Activated naive CD8-positive, alpha-beta T cell treated with anti-CD3 and anti-CD28 coated beads, Interleukin-2, amount 10 ng/mL, durations not matched to agents 7 days and 5 days (primary cell): ENCODE measurements at places on chromosomes 11 and 22. TPM values are rescaled to one million over a fixed set of nuclear protein-coding genes. Genes with fewer than 3 reads are reported as not detected.

- DNase-seq, result no peak
- H3K36me3 ChIP-seq, result peaks cover 27% of the 10 kb centered on the region
- H3K4me3 ChIP-seq, result no peak overlapping the region
- H3K27ac ChIP-seq, result no peak overlapping the region
These were observed 48.7 kb downstream of the TBC1D22A start for GRCh38 chr22:46810856-46811786.

MAJIN gene
- not detected for total RNA-seq

GRCh38 chr11:15159085-15159484, 44.4 kb downstream of the INSC start:
- no peak for DNase-seq
- no peaks in the 10 kb centered on the region for H3K36me3 ChIP-seq
- H3K27me3 ChIP-seq, result peaks cover 18% of the 10 kb centered on the region
- H3K4me3 ChIP-seq, result no peak overlapping the region
- H3K4me1 ChIP-seq, result no peaks in the 10 kb centered on the region

GRCh38 chr11:7252683-7253213, 1.0 kb downstream of the SYT9 start:
- DNase-seq, result peak; percentile 24
- no peaks in the 10 kb centered on the region for H3K36me3 ChIP-seq
- H3K27me3 ChIP-seq, result peaks cover 49% of the 10 kb centered on the region

SAA4 gene
- total RNA-seq, result not detected

- H3K4me1 ChIP-seq, result no peaks in the 10 kb centered on the region
- no peaks in the 10 kb centered on the region for H3K27me3 ChIP-seq
- DNase-seq, result no peak
These were observed 9.1 kb upstream of the SESN3 start for GRCh38 chr11:95239871-95240649.

DNA sequence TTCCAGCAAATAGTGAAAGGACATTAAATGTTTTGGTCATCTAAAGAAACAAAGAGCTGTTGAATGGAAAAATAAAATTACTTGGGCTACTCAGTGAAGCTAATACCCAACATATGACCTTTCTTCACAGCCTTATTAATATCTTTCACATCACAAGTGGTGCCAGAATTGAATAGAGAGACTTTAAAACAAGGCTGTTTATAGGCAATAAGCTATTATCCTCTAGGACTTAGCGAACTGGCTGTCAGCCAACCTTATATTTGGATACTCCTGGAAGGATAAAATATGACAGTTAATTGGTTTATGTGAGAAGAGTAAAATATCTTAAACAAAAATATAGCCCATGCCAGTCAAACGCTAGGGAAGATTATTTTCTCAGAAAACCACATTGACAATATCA, 225.5 kb upstream of the BLID start:
- no peaks in the 10 kb centered on the region for H3K4me1 ChIP-seq
- no peak for DNase-seq
- no peak overlapping the region for H3K4me3 ChIP-seq
- H3K27ac ChIP-seq, result no peak overlapping the region
- peaks cover 3% of the 10 kb centered on the region for H3K27me3 ChIP-seq

BDNF gene
- total RNA-seq, result not detected

TRIM51 gene
- not detected for total RNA-seq

GRCh38 chr11:120563703-120564572, 52.4 kb downstream of the GRIK4 start:
- no peak overlapping the region for H3K27ac ChIP-seq
- no peaks in the 10 kb centered on the region for H3K36me3 ChIP-seq
- no peak for DNase-seq

- H3K4me1 ChIP-seq, result no peaks in the 10 kb centered on the region
- H3K4me3 ChIP-seq, result no peak overlapping the region
- DNase-seq, result no peak
- no peaks in the 10 kb centered on the region for H3K36me3 ChIP-seq
- no peak overlapping the region for H3K27ac ChIP-seq
- H3K27me3 ChIP-seq, result peaks cover 3% of the 10 kb centered on the region
These were observed 6.1 kb downstream of the RHOD start for GRCh38 chr11:67062526-67063373.

GRCh38 chr11:62182147-62182891, 7.7 kb upstream of the SCGB1D1 start:
- no peak for DNase-seq
- H3K4me1 ChIP-seq, result no peaks in the 10 kb centered on the region
- H3K36me3 ChIP-seq, result no peaks in the 10 kb centered on the region
- H3K27me3 ChIP-seq, result peaks cover 28% of the 10 kb centered on the region

DNAJB7 gene
- not detected for total RNA-seq

DNA sequence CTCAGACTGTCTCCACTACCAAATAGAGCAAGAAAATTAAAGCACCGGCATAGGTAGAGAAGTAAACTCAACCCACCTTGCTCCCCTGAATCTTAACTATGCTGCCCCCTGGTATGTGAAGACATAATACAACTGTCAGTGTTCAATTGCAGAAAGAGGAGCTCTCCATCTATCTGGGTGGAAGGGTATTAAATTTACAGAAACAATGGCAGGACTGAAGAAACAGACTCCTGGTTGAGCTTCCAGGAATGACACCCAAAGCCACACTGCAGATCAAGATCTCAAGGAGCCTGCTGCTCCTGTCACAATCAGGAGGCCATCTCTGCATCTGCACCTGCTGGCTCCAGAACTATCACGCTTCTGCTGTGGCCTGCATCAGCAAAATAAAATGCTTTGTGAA, 132.1 kb upstream of the BMAL1 start:
- H3K4me3 ChIP-seq, result no peak overlapping the region
- H3K27me3 ChIP-seq, result peaks cover 2% of the 10 kb centered on the region
- H3K27ac ChIP-seq, result no peak overlapping the region
- DNase-seq, result no peak
- no peaks in the 10 kb centered on the region for H3K4me1 ChIP-seq
- H3K36me3 ChIP-seq, result no peaks in the 10 kb centered on the region

GRCh38 chr11:1151366-1152315, 6.1 kb upstream of the MUC5AC start:
- peaks cover 6% of the 10 kb centered on the region for H3K27me3 ChIP-seq
- H3K4me1 ChIP-seq, result peaks cover 3% of the 10 kb centered on the region
- no peaks in the 10 kb centered on the region for H3K36me3 ChIP-seq
- H3K4me3 ChIP-seq, result no peak overlapping the region

DNA sequence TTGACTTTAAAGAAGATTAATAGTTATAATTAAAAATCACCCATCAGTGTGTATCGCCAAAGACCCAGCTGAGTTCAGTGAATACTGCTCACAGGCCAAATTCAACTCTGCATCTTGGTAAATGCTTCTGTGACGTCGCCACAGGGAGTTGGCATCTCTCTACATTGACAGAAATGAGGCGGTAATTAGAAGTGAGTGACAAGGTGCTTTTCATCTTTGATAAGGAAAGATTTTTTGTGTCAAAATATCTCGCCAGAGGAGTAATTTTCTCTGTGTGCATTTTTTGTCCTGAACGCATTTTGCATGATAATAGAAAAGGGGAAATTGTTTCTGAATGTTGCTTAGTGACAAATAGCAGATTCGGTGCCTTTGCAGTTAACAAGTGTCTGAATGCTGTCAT, 345.8 kb downstream of the CNTN5 start:
- H3K27ac ChIP-seq, result no peak overlapping the region
- H3K4me1 ChIP-seq, result no peaks in the 10 kb centered on the region
- H3K36me3 ChIP-seq, result no peaks in the 10 kb centered on the region
- no peak for DNase-seq
- H3K4me3 ChIP-seq, result no peak overlapping the region

- no peaks in the 10 kb centered on the region for H3K4me1 ChIP-seq
- no peak overlapping the region for H3K27ac ChIP-seq
- no peaks in the 10 kb centered on the region for H3K36me3 ChIP-seq
- DNase-seq, result no peak
These were observed 269.3 kb upstream of the MPPED2 start for GRCh38 chr11:30855383-30856006.

- peaks cover 15% of the 10 kb centered on the region for H3K36me3 ChIP-seq
- no peak for DNase-seq
- no peaks in the 10 kb centered on the region for H3K27me3 ChIP-seq
- no peak overlapping the region for H3K27ac ChIP-seq
- peaks cover 36% of the 10 kb centered on the region for H3K4me1 ChIP-seq
- H3K4me3 ChIP-seq, result no peak overlapping the region
These were observed 8.9 kb downstream of the EHBP1L1 start for GRCh38 chr11:65584723-65585171.

- H3K4me1 ChIP-seq, result peaks cover 12% of the 10 kb centered on the region
- H3K27me3 ChIP-seq, result peaks cover 4% of the 10 kb centered on the region
- no peaks in the 10 kb centered on the region for H3K36me3 ChIP-seq
- no peak overlapping the region for H3K27ac ChIP-seq
These were observed 71.4 kb downstream of the NAT10 start for GRCh38 chr11:34176751-34177209.

DKK3 gene
- total RNA-seq, result 12.0 TPM
